Activated T-cell treated with anti-CD3 and anti-CD28 coated beads, Interleukin-2, amount 50 U/mL, for 72 hours (primary cell): ENCODE measurements at places on chromosomes 6 and 20. TPM values are rescaled to one million over a fixed set of nuclear protein-coding genes. Genes with fewer than 3 reads are reported as not detected.

DNA sequence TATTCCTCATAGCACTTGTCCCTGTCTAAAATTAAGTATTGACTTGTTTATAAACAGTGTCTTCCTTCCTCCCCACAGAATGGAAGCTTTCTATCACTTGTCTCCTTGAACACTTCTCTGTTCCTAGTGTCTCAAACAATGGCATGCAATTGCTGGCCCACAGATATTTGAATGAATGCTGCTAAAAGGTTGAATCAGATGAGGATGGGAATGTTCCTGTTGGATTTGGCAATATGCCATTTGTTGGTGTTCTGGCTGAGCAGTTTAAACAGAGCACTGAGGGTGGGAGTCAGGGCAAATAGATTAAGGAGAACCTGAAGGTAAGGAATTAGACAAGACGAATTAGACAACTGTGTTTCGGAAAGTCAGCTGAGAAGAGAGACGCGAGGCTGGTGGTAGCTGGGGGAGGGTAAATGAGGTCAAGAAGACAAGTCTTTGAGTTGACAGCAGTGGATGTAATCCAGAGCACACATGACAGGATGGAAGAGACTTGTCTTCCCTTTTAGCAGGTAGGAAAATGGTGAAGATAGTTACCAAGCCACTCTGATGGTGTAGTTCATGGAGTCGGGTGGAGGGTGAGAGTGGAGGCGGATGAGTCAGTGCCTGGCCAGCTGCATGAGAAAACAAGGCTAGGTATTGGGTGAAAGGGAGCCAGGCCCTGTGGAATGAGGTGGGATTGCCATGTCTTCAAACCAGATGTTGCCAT is 58.3 kb upstream of the GNRH2 start:
- H3K4me1 ChIP-seq, result no peaks in the 10 kb centered on the region
- no peak overlapping the region for H3K27ac ChIP-seq
- peaks cover 16% of the 10 kb centered on the region for H3K36me3 ChIP-seq
- no peaks in the 10 kb centered on the region for H3K27me3 ChIP-seq
- no peak overlapping the region for H3K4me3 ChIP-seq

DNA sequence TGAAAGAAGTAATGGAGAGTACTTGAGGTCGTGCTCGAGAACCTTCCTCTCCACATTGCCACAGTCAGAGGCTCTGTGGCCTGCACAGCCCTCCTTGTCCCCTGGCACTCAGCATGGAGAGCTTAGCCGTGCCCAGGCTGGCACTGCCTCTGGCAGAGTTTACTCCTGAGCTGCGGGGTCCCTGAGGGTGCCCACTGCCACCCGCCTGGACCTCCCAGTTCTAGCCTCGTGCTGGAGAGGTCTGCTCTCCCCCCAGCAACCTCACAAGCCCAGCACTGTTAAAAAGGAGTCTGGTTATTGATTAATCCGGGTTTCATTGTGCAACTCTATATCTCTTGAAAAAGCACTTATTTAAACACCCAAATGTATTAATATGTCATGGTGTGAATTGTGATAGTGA is 226.8 kb downstream of the TMEM242 start:
- H3K36me3 ChIP-seq, result peaks cover 3% of the 10 kb centered on the region
- no peak overlapping the region for H3K27ac ChIP-seq
- DNase-seq, result no peak
- H3K4me3 ChIP-seq, result no peak overlapping the region
- H3K27me3 ChIP-seq, result no peaks in the 10 kb centered on the region

DNA sequence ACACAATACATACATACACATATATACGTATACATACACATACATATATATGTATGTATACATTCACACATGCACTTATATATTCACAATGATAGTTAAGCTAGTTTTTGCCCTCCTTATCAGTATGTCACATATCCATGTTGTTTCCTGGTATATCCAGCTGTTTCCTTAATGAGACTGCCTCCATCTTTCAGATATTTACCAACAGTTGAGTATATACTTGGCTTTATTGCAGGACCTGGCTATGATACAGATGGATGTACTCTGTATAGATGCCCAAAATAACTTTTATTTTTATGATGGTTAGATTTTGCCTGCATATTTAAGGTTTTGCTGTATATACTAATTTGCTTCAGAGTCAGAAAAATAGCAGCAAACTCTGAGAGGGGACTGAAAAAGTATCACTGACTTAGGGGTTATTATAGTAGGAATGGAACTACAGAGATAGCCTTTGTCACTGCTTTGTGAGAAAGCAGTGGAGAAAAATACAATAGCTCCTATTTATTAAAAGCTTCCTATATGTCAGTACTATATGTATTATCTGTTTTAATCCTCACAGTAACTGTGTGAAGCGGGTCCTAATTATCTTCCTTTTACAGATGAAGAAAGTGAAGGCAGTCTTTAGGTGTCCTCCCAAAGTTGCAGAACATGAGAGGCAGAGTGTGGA is 35.5 kb downstream of the CARMIL1 start:
- H3K36me3 ChIP-seq, result no peaks in the 10 kb centered on the region
- H3K4me1 ChIP-seq, result peaks cover 25% of the 10 kb centered on the region
- no peak for DNase-seq
- H3K4me3 ChIP-seq, result no peak overlapping the region

- peaks cover 28% of the 10 kb centered on the region for H3K4me1 ChIP-seq
- no peak overlapping the region for H3K27ac ChIP-seq
- H3K27me3 ChIP-seq, result no peaks in the 10 kb centered on the region
Observed at GRCh38 chr6:46137387-46137786, 7.6 kb downstream of the ENPP4 start.

Gene RCAN2
- total RNA-seq, result 1.3 TPM

- H3K27ac ChIP-seq, result no peak overlapping the region
- H3K36me3 ChIP-seq, result no peaks in the 10 kb centered on the region
- H3K4me3 ChIP-seq, result no peak overlapping the region
Observed at GRCh38 chr6:121897337-121897760, 461.9 kb downstream of the GJA1 start.

DNA sequence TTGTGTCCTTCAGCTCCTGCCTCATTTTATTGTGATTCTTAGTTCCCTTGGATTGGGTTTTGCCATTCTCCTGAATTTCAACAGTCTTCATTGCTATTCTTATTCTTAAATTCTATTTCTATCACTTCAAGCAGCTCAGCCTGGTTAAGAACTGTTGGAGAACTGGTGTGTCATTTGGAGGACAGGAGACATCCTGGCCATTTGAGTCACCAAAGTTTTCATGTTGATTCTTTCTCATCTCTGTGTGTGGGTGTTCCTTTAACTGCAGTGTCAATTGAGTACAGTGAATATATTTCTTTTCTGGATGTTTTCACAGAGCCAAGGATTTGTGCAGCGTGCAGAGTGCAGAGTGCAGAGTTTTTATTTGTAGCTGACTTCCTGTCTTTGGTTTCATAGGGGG is 33.5 kb upstream of the TFB1M start:
- H3K4me3 ChIP-seq, result no peak overlapping the region
- peaks cover 10% of the 10 kb centered on the region for H3K4me1 ChIP-seq
- peaks cover 23% of the 10 kb centered on the region for H3K36me3 ChIP-seq
- peak overlapping the region; percentile 36 for H3K27ac ChIP-seq
- DNase-seq, result no peak

DNA sequence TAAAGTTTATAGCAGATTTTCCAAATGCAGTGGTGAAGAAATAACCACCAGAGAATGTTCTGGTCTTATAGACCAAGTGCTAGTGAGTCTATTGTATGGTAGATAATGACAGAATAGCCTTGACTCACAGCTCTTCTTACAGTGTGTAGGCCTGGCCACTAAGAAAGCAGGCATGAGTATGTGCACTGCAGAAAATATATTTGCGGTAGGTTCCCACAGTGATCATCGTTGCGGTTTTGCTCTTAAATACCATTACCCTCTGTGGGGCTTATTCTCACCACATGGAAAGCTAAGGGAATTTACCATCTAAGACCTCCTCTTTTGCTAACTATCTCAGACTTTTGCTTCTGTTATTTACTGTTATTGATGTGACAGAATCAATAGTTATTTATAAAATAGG is 212.3 kb upstream of the SYNDIG1 start:
- peaks cover 2% of the 10 kb centered on the region for H3K27me3 ChIP-seq
- no peak overlapping the region for H3K27ac ChIP-seq
- no peaks in the 10 kb centered on the region for H3K36me3 ChIP-seq
- H3K4me3 ChIP-seq, result no peak overlapping the region
- no peak for DNase-seq
- no peaks in the 10 kb centered on the region for H3K4me1 ChIP-seq

GRCh38 chr6:159312206-159312605 is 143.0 kb downstream of the FNDC1 start:
- DNase-seq, result no peak
- H3K27me3 ChIP-seq, result no peaks in the 10 kb centered on the region
- H3K4me3 ChIP-seq, result no peak overlapping the region

- H3K4me3 ChIP-seq, result no peak overlapping the region
- no peak overlapping the region for H3K27ac ChIP-seq
- H3K27me3 ChIP-seq, result peaks cover 6% of the 10 kb centered on the region
- DNase-seq, result no peak
- peaks cover 12% of the 10 kb centered on the region for H3K4me1 ChIP-seq
Observed at GRCh38 chr6:136174510-136174909, 75.6 kb downstream of the MTFR2 start.

DNA sequence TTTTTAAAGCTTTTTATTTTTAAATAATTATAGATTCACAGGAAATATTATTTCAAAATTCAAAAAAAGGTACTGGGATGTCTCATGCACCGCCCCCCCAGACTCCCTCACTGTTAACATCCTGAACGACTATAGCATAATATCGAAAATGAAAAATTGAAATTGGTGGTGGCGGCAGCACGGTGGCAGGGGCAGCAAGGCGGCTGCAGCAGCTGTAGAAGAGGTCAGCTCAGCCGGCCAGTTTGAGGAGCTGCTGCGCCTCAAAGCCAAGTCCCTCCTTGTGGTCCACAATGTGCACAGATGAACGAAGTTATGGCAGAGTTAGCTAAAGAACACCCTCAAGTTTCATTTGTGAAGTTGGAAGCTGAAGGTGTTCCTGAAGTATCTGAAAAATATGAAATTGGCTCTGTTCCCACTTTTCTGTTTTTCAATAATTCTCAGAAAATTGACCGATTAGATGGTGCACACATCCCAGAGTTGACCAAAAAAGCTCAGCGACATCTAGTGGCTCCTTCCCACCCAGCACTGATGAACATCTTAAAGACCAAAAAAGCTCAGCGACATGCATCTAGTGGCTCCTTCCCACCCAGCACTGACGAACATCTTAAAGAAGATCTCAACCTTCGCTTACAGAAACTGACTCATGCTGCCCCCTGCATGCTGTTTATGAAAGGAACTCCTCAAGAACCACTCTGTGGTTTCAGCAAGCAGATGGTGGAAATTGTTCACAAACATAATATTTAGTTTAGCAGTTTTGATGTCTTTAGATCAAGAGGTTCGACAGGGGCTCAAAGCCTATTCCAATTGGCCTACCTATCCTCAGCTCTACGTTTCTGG is 100.8 kb downstream of the FAM217A start:
- peaks cover 12% of the 10 kb centered on the region for H3K4me1 ChIP-seq
- peak overlapping the region; percentile 40 for H3K4me3 ChIP-seq
- peaks cover 2% of the 10 kb centered on the region for H3K36me3 ChIP-seq

DNA sequence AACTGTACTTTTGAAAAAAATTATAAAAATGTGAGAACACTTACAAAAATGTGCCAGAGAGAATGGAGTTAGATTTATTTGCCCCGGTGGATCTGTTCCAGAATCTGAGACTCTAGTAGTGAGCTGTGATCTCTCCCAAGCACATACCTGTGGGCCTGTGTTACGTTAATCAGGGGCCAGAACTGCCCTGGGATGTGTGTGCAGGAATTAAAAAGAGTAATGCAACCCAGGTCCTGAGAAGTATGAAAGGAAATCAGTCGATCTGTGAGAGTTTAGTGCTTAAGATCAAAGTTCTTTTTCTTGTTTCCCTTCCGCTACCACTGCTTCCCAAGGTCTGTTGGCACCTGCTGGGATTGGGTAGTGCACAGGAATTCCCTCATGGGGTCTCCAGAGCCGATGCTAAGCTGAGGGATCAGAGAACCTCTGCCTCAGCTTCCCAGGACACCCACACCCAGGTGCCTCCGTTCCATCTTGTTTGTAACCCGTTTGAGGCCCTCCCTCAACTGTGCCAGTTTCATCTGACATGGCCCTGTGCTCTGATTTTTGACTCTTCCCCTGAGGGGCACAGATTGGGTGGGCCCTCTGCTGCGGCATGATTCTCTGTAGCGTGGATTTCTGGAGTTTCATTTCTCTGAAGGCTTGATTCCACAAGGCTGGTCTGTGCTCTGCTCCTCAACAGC is 87.7 kb downstream of the RREB1 start:
- peaks cover 35% of the 10 kb centered on the region for H3K4me1 ChIP-seq
- no peak for DNase-seq
- peaks cover 21% of the 10 kb centered on the region for H3K36me3 ChIP-seq
- no peak overlapping the region for H3K27ac ChIP-seq

DNA sequence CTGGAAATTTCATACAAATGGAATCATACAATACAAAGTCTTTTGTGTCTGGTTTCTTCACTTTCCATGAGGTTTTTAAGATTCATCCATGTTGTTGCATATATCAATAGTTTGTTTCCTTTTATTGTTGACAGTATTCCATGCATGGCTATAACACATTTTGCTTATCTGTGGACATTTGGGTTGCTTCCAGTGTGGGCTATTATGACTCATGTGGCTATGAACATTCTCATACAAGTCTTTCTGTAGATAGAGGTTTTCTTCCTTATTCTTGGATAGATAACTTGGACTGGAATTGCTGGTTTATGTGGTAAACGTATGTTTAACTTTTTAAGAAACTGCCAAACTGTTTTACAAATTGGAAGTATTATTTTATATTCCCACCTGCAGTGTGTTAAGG is 30.0 kb upstream of the KIF6 start:
- no peak overlapping the region for H3K4me3 ChIP-seq
- H3K27ac ChIP-seq, result no peak overlapping the region
- peaks cover 23% of the 10 kb centered on the region for H3K27me3 ChIP-seq
- H3K4me1 ChIP-seq, result no peaks in the 10 kb centered on the region
- no peaks in the 10 kb centered on the region for H3K36me3 ChIP-seq
- DNase-seq, result no peak

DNA sequence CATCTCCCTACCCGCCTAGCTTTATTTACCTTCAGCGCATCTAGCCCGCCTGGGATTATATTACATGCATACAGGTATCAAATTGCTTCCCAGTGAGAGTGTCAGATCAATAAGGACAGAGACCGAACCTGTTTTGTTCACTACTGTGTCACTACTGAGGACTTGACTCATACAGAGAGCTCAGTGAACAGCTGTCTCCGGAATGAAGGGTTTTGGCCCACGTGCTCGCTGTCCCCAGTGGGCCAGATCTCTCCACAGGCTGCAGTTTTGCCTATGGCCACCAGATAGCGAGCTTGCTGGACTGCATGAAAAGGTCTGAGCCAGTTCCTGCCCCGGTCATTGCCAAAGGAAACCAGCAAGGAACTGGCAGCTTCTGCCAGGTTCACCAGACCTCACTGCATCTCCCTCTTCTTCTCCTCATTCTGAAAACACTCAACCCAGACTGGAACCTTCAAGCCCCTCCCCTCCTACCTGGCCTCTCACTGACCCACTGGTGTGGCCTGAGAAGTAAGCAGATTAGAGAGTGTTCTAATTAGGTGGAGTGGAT is 150.8 kb downstream of the ZMYND8 start:
- no peaks in the 10 kb centered on the region for H3K4me1 ChIP-seq
- H3K4me3 ChIP-seq, result no peak overlapping the region
- no peak for DNase-seq
- H3K27ac ChIP-seq, result no peak overlapping the region
- H3K36me3 ChIP-seq, result peaks cover 6% of the 10 kb centered on the region
- no peaks in the 10 kb centered on the region for H3K27me3 ChIP-seq

- no peak for DNase-seq
- peaks cover 30% of the 10 kb centered on the region for H3K4me1 ChIP-seq
- no peaks in the 10 kb centered on the region for H3K36me3 ChIP-seq
- no peak overlapping the region for H3K4me3 ChIP-seq
Observed at GRCh38 chr6:36980876-36981619, 4.9 kb downstream of the MTCH1 start.
